ENCODE measurements at places on chromosomes 1 and 21.

- DNase-seq, result no peak
These were observed 104.8 kb downstream of the ETS2 start for GRCh38 chr21:38910390-38911067.

DNA sequence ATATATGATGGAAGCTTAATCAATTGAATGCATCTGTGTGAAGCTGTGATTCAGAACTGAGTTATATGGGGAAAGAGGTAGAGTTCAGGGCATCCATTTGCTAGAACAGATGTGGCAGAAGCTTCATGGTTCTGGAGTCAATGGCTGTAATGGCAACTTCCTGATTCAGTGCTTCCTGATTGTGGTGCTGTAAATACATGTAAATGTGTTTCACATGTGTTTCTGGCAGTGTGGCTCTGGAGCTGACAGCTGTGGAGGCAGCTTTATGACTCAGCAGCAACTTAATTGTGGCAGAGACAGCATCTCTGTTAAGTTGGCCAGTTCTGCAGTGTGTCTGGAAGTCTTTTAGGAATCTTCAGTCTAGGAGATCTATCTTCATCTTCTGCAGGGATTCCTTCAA lies 226.6 kb upstream of the ZRANB2 start:
- DNase-seq, result no peak

- no peak for DNase-seq
These were observed 2.7 kb downstream of the EPHX1 start for GRCh38 chr1:225812488-225813213.

GRCh38 chr1:19076841-19077616 lies 120.6 kb upstream of the IFFO2 start:
- no peak for DNase-seq

DNA sequence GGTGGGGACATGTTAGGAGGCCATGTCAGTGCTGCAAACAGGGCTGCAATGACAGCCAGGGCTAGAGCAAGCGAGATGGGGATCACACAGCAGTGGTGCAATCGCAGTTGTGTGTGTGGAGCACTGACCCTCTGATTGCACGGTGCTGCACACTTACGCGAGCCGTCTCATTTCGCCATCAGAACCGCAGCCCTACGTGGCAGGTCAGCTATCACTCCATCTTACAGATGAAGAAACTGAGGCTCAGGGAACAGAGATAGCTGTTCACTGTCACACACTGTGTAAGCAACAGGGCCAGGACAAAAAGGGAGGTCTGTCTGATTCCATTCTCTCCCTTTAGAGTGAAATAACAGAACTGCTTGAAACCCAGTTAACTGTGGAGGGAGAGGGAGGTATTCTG lies 104.8 kb upstream of the SLC45A1 start:
- no peak for DNase-seq

DNA sequence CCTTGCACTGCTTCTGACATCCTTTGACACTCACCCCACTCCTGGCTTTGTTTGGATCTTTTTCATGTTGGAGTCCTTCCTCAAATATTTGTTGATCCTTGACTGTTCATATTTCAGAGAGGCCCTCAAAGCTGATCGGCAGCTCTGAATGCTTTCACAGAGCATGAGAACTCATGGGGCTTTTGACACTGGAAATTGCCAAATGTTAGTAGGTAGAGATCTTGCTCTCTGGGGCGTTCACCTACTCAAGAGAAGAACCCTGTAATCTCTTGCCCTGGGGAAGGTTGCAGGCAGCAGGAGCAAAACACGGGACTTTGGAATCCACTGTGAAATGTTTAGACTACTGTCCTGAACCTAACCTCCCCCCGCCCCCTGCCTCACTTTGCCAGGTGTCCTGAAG lies 67.4 kb upstream of the STUM start:
- DNase-seq, result no peak

DNA sequence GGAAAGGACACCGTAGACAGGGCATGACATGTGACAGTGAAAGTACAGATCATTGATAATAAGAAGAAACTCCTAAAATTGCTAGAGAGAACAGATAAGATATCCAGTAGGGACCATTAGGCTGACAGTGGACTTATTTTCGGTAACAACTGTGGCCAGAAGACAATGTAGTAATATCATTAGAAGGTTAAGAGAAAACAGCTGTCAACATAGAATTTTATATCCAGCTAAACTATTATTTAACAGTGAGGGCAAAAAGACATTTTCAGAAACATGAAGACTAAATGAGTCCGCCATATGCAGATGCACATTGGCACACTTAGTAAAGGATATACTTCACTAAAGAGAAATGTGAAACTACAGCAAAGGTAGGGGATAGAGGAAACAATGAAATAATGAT lies 95.4 kb upstream of the GUCA2B start:
- DNase-seq, result no peak

GRCh38 chr1:219441884-219442283 lies 171.0 kb downstream of the ZC3H11B start:
- DNase-seq, result no peak

DNA sequence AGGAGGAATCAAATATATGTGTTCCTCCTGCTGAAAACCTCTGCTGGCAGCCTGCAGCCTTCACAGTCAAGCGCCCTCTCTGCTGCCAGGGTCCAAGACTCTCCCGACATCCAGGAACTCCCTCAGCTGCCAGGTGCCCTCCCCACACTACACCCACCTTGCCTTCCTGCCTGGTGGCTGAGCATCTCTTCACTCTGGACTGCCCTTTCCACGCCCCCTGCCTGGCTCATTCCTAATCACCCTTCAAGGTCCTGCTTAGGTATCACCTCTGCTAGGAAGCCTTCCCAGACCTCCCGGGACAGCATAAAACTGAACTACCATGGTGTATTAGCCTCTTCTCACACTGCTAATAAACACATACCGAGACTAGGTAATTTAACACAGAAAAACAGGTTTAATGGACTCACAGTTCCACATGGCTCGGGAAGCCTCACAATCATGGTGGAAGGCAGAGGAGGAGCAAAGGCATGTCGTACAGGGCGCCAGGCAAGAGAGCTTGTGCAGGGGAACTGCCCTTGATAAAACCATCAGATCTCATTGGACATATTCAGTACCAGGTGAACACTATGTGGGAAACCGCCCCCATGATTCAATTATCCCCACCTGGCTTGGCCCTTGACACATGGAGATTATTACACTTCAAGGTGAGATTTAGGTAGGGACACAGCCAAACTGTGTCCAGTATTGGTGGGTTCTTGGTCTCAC lies 15.3 kb downstream of the LDLRAD1 start:
- no peak for DNase-seq

DNA sequence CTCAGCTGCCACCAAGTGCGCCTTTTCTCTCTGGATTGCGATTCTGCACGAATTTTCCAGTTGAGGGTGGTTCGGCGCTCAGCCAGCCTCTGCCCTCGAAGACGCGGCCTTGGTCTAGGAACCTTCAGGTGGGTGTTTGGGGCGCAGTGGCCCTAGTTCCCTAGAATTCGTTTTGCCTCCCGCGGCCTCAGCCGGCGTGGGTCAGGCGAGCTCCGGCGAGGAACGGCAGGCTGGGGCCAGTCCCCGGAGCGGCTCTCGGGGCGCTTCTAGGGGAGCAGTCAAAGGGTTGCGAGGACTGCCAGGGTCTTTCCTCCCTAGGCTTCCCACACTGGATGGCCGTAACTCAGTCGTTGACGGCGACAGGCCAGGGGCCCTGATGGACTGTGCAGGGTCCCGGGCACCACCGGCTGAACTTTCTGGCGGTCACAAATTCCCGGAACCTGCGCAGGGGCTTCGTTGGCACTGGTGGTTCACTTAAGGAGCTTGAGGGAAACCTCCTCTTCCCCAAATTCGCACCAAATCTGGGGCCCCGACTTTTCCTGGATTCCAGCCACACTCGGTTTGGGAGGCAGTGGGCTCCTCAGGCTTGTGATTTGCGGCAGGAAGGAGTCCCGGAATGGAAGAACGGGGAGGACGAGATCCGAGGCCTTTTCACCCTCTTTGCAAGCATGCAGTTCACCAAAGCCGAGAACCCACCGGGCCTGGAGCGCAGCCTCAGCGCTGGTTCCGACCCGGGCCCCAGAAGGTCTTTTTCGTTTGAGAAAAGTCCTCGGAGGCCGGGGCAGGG lies 1.2 kb downstream of the DMBX1 start:
- DNase-seq, result no peak
